Urinary bladder (tissue), 4 donors: ENCODE measurements at places on chromosomes 4 and X. TPM values are rescaled to one million over a fixed set of nuclear protein-coding genes. Genes with fewer than 3 reads are reported as not detected.

Gene USP51
- 1.7 TPM for polyA plus RNA-seq

Gene MAGED4B
- polyA plus RNA-seq = 2.7 TPM

Gene HTRA3
- polyA plus RNA-seq = 37.0 TPM

Gene MAGEA4
- polyA plus RNA-seq = not detected

DNA sequence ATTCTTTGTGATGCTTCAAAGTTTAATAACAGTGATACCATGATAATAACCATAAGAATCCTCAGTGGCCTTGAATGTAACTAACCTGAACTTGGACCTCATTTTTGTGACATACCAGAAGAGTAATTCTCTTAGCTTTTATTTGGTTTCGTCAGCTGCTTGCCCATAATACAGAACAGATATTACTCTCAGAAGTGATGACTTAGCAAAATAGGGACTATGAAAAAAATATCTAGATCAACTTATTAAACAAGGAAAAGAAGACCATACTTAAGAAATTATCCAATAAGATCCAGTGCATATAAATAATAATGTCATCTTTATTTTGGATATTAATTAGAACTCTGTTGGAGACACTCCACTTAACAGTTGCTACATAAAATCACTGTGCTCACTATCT lies 236.9 kb upstream of the GPC4 start:
- no peak for DNase-seq

- no peak for DNase-seq
Measured at GRCh38 chrX:110175146-110175545, 142.7 kb downstream of the AMMECR1 start.
